ENCODE measurements at places on chromosomes 4 and X.

GRCh38 chrX:72663737-72664136, 50.4 kb downstream of the PHKA1 start:
- no peak for DNase-seq

DNA sequence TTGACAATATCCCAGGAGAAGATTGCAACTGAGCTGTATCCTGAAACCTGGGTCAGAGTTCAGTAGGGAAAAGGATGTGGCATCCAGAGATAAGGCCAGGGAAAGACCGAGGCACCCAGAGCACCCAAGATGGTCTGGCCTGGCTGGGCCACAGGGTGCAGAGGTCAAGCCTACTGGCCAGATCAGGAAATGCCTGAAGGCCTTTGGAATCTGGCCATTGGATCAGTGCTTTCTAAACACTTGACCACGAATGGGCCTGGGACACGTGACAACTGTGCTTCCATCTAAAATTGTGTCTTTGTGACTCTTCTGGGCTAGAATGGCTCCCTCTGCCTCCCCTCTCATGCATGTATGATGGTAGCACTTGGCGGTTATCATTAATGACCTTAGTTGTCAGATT, 316.9 kb downstream of the EVC2 start:
- no peak for DNase-seq

DNA sequence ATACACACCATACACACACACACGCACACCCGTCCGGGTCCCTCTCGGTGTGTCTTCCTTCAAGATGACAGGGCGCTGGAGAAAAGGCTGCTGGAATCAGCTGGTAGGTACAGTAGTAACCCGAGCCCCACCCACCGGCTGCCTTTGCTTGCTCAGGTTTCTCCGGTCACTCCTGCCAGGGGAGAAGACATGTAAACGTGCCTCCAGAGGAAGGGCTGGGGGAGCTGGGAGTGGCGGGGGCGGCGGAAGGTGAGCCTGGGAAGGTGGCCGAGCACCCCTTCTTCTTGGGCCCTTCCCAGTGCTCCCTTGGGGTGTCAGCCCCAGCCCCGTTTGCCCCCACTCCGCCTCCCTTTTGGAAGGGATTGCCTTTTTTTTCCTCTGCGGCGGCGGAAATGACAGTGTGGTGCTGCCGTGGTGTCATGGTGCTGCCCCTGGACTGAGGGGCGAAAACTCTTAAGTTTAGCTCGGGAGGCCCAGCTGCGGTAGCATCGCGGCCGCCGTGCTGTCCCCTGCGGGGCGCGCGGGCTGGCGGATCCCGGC, at the start of gene MID2:
TSS of gene MID2 (plus strand) at position 169 of the 540 bp plus-strand sequence. CDS start 561 bp downstream, outside the sequence.
- peak; percentile 12 for DNase-seq

DNA sequence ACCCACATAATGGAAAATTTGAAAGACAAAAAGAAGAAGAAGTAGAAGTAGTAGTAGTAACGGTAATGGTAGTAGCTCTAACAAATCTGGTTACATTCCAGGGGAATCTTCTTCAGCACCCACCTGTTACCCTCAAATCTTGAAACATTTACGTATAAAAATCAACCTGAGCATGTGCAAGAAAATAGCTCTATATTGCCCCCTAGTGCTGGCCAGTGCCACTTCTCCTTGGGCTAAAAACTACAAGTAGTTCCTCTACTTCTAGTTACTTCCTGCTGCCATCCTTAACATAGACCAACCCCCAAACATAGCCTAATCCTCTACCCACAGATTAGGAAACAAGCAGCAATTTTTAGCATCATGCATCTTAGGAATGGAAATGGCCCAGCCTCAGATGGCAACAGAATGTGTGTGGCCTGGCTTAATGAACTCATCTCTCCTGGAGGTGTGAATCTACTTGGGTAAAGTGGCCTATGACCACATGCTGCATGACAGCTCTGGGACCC, 3.1 kb downstream of the PDGFC start:
- no peak for DNase-seq

GRCh38 chr4:63155561-63155960, 1253.7 kb downstream of the TECRL start:
- no peak for DNase-seq

DNA sequence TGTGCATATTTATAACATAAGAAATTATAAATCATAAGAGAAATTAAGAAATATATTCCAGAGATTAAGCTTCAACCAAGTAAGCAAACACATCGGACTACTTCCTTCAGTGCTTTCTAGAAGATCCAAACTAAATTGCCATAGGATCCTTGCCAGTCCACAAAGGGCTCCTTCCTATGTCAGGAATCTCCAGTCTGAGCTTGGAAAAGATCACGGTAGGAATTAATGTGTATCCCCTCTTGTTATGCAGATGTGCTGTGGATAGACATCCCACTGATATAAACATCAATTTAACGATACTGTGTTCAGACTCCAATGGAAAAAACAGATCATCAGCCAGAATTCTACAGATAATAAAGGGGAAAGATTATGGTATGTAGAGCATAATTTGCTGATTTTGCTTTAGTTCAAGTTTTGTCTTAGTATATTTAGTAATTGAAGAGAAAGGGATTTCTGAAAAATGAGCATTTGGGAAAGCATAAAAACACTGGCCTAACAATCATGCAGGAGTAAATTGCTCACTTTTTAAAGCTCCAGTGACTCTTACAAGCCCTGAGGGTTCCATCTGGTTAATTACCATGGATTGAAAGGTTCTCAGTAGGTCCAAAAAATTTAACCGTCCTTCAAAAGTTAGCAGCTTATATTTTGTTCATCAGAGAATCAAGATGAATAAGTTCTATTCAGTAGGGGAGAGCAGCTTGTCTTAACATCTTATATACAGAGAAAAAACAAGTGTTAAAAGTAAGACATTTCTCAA, 65.9 kb downstream of the HHIP start:
- no peak for DNase-seq

GRCh38 chr4:76947369-76947768, 2.2 kb upstream of the SEPTIN11 start:
- no peak for DNase-seq

GRCh38 chrX:12874581-12874980, 7.7 kb downstream of the TLR7 start:
- DNase-seq = no peak

GRCh38 chr4:168651374-168651773, 154.5 kb downstream of the PALLD start:
- DNase-seq = no peak

DNA sequence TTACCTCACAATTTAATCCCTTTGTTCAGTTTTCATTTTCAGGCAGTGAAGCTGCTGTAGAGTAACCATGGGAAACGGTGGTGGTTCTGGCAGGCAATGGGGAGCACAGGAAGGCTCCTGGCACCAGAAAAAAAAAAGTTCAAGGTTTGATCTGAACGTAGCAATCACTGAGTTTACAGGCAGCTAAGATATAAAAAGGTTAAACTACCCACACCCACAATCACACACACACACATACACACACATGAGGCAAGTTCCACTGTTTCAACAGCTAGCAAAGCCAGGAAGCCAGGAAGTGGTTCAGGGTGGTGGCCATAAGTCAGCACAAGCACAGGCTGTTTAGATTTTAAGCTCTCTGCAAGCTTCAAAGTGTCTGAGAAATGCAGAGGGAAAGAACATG, at the start of gene SULT1B1:
TSS of gene SULT1B1 (minus strand) at position 166 of the 400 bp plus-strand sequence. CDS start 5,403 bp downstream, outside the sequence.
- DNase-seq = no peak

DNA sequence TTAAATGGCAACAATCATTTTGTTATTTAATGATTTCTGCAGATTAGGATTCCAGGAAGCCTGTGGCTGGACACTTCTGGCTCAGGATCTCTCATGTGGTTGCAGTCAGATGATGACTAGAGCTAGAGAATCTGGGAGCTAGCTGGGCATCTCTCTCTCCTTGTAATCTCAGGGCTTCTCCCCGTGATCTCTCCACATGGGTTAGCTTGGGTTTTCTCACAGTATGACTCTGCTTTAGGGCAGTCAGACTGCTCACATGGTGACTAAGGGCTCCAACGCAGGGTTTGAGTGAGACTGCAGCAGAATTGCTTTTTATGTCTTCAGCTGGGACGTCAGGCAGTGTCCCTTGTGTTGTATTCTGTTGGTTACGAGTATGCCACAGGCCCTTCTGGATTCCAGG, 361.4 kb downstream of the CBLL2 start:
- no peak for DNase-seq

DNA sequence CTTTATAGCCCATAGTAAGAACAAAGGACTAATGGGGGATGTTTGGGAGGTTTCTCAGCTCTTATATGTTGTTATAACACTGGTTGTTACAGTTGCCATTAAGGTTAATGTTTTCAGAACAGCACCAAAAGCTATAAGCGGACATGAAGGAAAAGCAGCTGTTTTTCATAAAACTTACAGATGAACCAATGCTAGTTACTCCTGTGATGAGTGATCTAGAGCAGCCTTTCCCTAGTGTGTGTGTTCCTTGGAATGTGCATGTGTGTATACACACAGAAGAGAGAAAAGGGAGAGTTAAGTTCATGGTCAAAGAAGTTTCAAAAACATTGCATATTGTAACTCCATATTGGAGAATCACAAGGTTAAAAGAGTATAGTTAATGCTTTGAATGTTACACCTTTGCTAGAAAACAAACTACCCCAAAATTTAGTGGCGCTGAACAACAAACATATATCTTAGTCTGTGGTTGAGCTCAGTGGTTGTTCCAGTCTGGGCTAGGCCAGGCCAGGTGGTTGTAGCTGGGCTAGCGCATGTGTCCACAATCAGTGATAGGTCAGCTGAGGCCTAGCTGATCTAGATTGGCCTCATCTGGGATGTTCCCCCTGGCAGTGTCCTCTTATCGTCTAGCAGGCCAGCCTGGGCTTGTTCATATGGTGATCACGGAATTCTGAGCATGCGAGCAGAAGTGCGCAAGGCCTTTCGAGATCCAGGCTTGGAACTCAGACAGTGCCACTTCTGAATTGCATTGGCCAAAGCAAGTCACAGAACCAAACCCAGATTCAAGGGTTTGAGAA, 151.0 kb downstream of the NHS start:
- DNase-seq = no peak

- no peak for DNase-seq
Measured at GRCh38 chr4:37473807-37474206, 212.4 kb downstream of the RELL1 start.

DNA sequence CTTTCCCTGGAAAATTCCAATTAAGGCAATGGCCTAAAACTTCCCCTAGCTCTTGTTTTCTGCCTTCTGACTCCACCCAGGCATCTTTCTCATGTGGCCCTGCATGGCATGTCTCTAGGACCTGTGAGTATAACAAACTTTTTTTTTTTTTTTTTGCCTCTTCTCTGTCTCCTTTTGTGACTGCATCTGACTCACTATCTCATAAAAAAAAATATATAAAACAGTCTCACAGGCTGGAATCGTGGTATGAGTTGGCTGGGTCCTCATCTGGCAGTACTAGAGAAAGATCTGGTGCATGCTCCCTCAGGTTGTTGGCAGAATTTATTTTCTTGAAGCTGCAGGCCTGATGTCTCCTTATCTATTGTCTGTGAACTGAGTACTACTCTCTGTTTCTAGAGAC, 313.9 kb downstream of the TECRL start:
- DNase-seq = no peak

GRCh38 chr4:4394644-4395043, 7.7 kb downstream of the NSG1 start:
- no peak for DNase-seq

GRCh38 chr4:99710020-99710419, 52.4 kb upstream of the C4orf54 start:
- DNase-seq = no peak

DNA sequence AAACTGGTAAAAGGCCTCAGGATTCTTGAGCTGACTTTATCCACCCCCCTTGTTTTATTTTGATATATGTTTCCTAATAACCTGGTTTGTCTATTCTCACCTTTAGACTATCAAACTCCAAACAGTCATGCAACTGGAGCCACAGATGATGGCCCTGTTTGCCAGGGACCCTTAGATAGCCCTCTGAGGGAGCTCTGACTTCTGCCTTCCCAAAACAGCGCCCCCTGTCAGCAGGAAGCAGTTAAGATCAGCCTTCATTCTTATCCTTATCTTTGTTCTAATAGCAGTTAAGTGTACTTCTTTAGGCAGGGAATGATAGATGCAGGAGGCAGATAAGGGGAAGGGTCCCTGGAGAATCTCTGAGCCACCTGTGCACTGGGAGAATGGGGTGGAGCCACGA, 27.5 kb upstream of the CXCL13 start:
- DNase-seq = no peak

- no peak for DNase-seq
Measured at GRCh38 chrX:97021680-97022079, 138.0 kb downstream of the RPA4 start.

GRCh38 chrX:97756879-97757278, 873.2 kb downstream of the RPA4 start:
- no peak for DNase-seq

DNA sequence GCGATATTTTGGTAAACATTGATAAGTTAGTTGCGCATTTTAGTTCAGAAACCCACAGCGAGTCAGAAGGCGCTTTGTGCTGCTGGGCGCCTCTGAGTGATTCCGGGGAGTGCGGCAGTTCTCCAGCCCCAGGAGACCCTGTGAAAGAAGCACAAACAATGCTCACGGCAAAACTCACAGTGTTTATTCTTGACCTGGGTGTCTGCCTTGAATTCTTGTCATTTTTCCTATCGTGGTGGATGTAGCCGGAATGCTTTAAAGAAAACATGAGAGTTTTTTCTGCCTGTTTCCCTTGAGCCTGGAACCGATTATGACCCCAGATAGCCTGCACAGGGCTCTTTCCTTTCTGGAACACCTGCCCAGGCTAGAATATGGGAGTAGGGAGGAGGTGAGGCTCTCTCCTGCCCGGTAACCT, 6.7 kb downstream of the TBL1X start:
- DNase-seq = no peak

DNA sequence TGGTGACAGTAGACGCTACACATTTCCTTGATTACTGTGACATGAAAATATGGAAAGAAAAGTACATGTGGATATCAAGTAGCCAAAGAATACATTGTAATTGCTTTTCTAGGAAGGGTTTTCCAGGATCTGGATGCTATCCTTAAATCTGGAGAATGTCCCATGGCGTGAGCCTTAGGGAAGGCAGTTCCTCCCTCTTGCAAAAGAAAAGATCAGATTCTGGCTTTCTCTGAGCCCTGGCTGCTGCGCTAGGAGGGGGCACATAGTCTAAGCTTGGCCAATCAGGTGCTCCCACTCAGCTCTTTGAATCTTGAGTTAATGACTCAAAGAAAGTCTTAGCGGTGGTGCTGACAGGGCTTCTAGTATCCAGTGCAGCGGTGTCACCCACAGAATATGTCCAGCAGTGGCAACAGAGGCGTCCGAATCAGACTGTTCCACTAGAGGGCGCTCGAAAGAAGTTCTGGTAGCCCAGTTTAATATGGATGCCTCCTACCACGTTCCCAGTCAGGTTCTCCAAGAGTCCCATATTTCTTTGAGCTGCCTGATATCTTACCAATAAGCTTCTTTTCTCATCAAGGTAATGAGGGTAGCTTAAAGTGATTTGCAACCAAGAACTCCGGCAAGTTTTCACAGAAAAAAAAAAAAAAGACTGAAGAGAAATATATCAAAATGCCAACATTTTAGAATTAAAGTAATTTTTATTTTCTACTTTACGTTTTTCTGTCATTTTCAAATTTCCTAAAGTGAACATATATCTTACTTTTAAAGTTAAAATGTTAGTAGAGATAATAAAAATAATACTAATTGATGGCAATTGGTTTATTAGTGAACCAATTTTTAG, 213.4 kb upstream of the S100G start:
- DNase-seq = peak; percentile 26
